Femur (tissue), 1 donor: ENCODE measurements at places on chromosomes 12 and 14.

DNA sequence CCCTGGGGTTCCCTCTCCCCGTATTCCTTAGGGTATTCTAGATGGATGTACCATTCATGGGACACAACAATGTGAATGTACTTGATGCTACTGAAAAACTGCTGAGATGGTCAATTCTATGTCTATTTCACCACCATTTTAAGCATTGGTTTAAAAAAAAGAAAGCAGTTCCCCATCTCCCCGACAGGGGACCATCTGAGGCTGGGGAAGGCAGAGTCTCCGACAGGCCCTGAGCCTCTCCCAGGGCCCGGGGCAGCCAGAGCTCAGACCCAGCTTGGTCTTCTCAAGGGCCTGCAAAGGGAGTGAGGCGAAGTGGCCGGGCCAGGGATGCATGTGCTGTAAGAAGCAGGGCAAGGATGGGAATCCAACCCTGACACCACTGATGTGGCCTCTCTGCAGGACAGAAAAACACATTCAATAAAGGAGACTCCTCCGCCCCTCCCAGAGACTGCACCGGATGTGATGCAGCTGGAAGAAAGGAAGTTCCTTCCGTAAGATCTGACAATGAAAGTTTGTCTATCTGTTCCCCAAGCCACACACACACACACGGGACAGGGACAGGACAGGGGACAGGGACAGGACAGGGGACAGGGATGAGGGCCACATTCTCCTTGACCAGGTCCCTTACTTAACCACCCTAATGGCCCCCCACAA lies 234.1 kb downstream of the BCL11B start:
- no peak for DNase-seq

- no peak for DNase-seq
Observed at GRCh38 chr12:96063046-96063445, 27.7 kb upstream of the LTA4H start.

- DNase-seq, result no peak
Observed at GRCh38 chr14:48052973-48053372, 377.6 kb upstream of the MDGA2 start.

- DNase-seq, result no peak
Observed at GRCh38 chr14:65824978-65825299, 412.4 kb downstream of the FUT8 start.

DNA sequence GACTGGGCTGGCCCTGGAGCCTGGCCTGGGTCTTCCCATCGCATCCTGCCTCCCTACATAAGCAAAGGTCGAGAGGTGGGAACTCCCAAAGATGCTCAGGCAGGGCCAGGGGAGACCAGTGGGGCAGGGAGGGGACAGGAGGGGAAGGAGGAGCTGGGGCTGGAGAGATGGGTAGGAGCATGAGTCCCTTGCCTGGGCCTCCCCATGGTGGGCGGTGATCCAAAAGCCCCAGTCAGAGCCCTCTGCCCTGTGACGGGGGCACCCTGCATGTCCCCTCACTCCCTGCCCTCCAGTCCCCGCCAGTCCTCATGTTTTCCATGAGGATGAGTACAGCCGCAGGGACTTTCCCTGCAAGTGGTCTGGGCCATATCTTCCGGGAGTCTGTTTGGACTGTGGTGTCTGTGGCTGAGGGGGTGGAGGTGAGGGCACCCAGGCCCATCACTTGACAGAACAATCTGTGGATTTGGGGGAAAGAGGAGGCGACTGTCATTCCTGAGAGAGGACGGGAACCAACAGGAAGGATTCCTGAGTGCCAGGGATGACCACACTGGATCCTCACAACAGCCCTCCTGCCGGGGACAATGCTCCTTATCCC lies 9.3 kb downstream of the BDKRB2 start:
- DNase-seq, result no peak

GRCh38 chr14:31969699-31970240 lies 107.3 kb upstream of the ARHGAP5 start:
- DNase-seq, result no peak

GRCh38 chr12:77082021-77082420 lies 16.7 kb upstream of the E2F7 start:
- DNase-seq, result no peak

DNA sequence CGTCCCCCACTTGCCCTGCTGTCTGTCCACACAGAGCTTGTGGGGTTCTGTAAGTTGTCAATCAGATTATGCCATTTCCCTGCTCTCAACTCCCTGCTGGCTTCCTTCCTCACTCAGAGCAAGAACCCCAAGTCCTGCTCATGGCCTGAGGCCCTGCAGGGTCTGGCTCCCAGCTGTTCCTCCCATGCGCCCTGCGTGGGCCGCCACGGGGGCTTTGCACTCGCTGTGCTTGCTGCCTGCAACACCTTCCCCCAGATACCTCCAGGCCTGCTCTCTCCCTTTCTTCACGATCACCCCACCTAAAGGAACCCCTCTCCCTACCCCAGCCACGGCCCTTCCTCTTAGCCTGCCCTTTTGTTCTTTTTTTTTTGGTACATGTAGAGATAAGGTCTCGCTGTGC lies 234.6 kb downstream of the AACS start:
- DNase-seq, result no peak
